ENCODE measurements at places on chromosomes 6 and 20.

GRCh38 chr20:41044409-41045062 lies 15.9 kb downstream of the TOP1 start:
- DNase-seq = no peak

DNA sequence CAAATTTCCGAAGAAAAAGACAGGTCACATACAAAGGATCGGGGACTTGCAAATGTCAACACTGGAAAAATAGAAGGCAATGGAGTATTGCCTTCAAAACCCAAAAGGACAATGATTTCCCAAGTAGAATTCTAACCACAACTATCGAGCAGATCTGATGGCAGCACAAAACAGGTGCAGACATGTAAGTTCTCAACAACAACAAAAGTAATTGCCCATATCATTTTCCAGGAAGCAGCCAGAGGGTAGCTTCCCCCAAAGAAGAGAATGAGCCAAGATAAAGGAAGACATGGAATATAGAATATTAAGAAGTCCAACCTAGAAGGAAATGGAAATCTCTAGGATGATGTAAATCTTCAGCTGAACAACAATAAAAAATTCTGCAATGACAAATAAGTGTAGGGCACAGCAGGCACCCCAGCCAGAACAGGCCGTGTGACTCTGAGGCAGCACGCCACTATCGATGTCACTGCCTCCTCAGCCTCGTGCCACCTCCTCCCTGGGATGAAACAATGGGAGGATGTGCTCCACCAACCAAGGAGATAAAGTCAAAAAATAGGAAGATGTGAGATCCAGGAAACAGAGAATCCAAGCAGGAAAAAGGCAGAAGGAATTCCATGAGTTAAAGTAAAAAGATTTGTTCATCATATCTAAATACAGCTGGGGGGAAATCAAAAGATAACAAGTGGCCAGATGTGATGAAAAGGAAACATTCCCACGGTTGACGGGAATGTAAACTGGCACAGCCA lies 34.1 kb downstream of the SERPINB1 start:
- no peak for DNase-seq

DNA sequence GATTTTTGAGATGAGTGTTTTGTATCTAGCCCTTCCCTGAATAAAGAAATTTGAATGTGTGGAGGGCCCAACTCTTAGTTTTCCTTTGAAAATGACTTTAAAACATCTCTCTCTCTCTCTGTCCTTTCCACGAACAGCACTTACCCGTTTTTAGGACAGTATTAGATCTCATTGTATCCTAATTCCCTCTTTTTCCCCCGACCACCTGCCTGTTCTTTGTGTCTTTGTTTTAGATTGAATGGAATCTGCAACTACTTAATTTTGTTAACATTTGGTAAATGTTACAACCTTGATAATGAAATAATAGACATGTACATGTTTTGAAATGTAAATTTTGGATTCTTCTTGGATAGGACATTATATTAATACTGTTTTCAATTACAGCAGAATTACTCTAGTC lies 3.1 kb downstream of the DSP start:
- no peak for DNase-seq

GRCh38 chr6:96162711-96163120 lies 146.9 kb downstream of the FUT9 start:
- DNase-seq = no peak

DNA sequence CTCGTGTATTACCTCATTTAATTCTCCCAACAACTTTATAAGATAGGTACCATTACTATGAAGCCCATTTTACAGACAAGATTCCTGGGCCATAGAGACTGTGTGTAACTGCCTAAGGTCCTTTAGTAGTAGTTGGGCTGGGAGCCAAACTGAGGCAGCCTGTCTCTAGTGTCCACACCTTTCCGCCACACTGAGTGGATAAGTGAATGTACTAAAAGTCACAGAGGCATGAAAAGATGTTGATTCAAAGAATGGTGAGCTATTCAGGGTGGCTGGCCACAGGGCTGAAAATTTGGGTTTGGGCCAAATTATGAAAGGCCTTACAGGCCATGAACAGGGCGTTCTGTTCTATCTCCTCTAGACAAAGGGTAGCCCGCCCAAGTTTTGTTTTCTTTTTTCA lies 11.0 kb downstream of the CD24 start:
- DNase-seq = no peak

GRCh38 chr6:116557893-116558292 lies 4.3 kb downstream of the CALHM4 start:
- DNase-seq = peak; percentile 51

- DNase-seq = no peak
These were observed 4.5 kb upstream of the DEFB126 start for GRCh38 chr20:137668-138490.

GRCh38 chr20:17659801-17660200 lies 22.2 kb downstream of the RRBP1 start:
- DNase-seq = no peak

GRCh38 chr6:125906158-125906998 lies 50.2 kb upstream of the HINT3 start:
- DNase-seq = peak; percentile 4

DNA sequence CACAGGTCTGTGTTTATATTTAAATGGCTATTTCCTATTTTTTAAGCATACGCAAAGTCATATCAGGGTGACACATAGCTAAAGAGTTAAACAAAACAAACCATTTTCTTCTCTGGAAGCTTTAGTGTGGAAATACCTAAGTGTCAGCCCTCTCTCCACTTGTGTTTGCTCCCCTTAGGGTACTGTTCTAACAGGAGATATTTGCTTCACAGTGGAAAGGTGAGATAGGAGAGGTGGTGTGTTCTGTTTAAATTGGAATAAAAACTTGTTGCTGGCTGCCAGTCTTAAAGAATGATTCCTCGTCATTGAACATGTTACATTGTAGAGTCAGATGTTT lies 18.9 kb downstream of the PHACTR2 start:
- DNase-seq = no peak

DNA sequence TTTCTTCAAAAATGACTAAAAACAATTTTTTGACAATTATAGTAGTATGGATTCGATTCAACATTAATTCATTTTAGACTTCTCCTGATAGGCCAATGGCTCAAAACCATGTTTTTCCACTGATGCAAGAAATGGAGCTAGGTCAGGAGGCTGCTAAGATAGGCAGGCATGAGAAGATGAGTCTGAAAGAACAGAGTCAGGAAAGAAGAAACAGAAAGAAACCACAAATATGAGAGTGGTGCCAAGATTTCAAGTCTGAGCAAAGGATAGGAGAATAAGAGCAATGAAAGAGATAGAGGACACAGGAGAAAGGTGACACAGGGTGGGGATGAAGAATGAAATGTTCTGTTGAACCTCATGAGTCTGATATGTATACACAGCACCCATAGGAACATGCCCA lies 112.2 kb downstream of the TASP1 start:
- no peak for DNase-seq

DNA sequence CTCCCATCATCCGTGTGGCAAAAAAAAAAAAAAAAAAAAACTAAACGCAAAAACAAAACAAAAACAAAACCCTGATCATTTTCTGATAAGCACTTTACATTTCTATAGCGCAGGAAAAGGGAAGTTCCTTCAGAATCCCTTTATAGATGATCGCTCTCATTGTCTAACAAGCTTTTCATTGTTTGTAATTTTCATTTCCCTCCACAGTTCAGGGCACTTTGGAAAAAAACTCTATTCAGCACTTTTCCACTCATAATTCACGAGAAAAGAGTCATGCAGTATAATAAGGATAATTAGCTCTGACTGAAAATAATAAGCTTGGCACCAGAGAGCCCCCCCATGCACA lies 89.4 kb upstream of the ATXN1 start:
- DNase-seq = no peak

GRCh38 chr20:42134265-42135098 lies 516.3 kb upstream of the CHD6 start:
- no peak for DNase-seq

- DNase-seq = no peak
These were observed 28.1 kb downstream of the NCOA6 start for GRCh38 chr20:34797012-34797995.

DNA sequence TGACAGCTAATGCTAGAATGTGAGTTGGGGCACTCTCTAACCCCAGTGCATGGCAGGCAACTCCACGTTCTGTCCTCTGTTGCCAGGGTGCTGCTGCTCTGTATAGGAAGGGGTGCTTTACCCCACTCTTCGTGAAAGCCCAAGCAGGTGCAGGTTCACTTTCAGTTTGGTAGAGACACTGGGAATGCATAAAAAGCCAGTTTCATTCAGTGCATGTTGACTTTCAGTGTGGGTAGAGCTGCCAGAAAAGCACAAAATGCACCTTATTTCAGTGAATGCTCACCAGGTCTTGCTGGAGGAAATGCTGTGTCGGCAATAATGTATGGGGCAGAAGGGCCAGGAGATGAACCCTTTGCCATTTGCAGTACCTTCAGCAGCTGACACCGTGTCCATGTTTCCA lies 62.1 kb upstream of the ADGRB3 start:
- no peak for DNase-seq

DNA sequence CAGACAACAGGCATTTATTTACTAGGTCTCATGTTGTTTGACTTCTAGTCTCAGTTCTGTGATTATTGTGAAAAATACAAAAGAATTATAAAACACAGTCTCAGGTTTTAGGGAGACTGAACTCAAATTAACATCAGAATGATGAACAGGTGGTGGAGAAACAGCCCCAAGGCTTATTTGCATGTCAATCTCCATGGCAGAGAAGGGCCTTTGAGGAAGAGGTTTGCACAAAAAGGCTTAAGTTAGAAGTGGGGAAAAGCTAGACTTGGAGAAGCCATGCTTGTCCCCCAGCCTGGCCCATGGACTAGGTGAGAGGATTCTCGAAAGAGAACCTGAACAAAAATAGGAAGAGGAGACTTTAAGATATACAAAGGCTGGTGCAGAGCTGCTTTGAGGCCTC lies 183.3 kb downstream of the EDN1 start:
- DNase-seq = no peak

DNA sequence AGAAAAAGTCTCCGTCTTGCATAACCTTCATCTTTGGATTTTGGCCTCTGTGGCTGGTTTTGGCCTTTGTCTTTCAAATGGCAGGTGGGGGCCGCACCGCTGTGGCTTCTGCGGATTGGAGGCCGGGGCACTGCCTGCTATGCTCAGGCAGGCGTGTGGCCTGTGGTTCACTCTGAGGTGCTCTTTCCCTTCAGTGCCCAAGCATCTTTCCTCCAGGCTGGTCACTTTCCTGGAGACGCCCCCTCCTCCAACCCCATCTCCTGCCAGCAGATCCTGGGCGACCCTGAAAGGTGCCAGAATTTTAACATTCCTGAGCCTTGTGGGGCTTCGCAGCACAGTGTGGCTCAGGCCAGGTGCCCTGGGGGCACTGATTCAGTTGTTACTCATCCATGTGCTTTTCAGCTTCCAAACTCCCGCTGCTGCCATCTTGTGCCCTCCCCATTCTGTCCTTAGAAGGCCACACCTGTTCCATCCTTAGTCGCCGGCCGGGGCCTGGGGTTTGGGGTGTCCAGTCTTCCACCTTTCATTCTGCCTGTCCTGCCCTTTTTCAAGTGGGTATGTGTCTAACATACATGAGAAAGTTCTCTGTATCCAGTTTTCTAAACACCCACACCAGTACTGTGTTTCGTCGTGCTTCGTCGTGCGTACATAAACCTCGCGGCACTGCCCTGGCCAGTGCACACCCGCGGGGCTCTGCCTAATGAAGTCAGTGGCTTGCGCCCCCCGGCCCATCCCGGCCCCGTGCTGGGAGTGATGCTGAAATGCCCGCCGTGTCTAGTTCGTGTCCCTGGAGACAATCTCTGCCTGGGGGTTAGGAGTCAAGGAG lies 12.1 kb downstream of the SS18L1 start:
- no peak for DNase-seq

DNA sequence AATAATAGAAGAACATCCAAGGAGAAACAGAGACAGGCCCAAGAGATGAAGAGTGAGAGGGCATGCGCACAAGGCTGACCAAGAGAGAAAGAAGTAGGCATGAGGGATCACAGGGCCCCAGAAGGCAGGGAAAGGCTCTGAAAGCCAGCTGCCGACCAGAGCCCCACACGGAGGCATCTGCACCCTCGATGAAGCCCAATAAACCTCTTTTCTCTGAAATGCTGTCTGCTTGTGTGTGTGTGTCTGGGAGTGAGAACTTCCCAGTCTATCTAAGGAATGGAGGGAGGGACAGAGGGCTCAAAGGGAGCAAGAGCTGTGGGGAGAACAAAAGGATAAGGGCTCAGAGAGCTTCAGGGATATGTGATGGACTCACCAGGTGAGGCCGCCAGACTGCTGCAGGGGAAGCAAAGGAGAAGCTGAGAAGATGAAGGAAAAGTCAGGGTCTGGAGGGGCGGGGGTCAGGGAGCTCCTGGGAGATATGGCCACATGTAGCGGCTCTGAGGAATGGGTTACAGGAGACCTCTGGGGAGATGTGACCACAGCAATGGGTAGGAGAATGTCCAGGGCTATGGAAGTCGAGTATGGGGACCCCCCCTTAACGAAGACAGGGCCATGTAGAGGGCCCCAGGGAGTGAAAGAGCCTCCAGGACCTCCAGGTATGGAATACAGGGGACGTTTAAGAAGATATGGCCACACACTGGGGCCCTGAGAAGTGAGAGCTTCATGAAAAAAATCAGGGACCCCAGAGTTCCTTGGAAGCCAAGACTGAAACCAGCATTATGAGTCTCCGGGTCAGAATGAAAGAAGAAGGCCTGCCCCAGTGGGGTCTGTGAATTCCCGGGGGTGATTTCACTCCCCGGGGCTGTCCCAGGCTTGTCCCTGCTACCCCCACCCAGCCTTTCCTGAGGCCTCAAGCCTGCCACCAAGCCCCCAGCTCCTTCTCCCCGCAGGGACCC lies 981 bp upstream of the TNF start:
- no peak for DNase-seq

- DNase-seq = no peak
These were observed 810.2 kb downstream of the MAFB start for GRCh38 chr20:39878809-39879208.

GRCh38 chr6:14119784-14120183 lies 2.2 kb downstream of the CD83 start:
- no peak for DNase-seq

GRCh38 chr6:118869350-118869749 lies 24.6 kb upstream of the ASF1A start:
- DNase-seq = no peak

DNA sequence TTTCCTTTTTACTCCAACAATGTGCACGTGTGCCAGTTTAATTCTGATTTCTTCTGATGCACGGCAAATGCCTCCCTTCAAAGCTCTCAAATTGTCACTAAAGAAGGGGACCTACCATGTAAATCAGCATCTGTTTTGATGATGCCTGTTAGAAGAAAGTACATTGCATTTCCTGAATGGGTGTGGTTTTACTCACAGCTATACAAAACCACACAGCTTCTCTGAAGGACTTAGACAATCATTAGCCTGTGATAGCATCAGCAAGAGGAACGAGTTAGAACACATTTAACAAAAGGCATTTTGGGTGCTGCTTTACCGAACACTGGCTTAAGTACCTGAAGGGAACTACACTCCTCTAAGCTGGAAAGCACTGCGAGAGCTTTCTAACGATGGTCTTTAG lies 109.4 kb downstream of the ATXN1 start:
- DNase-seq = no peak

- DNase-seq = no peak
These were observed 135.4 kb downstream of the NRN1 start for GRCh38 chr6:5871296-5871695.

Data from NCI-H1417 (cell line).